ENCODE measurements at places on chromosomes 4 and X.
A peak's percentile ranks its signal among the peaks of the same experiment; 100 is the strongest.

GRCh38 chr4:53147197-53147596 lies 218.7 kb downstream of the SCFD2 start:
- H3K36me3 ChIP-seq: peaks cover 14% of the 10 kb centered on the region
- DNase-seq: no peak
- no peaks in the 10 kb centered on the region for H3K4me1 ChIP-seq
- H3K27ac ChIP-seq: no peak overlapping the region

- no peak for DNase-seq
- no peaks in the 10 kb centered on the region for H3K27me3 ChIP-seq
- no peak overlapping the region for H3K4me3 ChIP-seq
- no peak overlapping the region for H3K27ac ChIP-seq
- no peaks in the 10 kb centered on the region for H3K4me1 ChIP-seq
- H3K36me3 ChIP-seq: no peaks in the 10 kb centered on the region
These were observed 22.0 kb downstream of the TNMD start for GRCh38 chrX:100606753-100607152.

DNA sequence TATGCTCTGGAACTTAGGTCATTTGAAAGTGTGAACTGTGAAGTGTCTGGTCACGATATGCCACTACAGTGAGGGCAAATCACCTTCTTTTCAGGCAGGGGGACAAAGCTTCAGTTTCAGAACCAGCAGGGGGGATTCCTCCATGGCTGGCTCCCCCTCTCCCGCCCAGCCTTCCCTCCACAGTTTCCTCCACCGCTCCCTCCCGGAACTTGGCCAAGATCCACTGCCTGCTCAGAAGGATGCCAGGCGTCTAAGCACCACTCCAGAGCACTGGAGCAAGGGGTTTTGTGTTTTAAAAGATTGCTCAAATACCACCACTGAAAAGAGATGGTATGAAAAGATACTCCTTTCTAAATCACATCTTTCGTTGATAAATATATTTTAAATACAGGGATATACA lies 126.9 kb downstream of the ELOVL6 start:
- no peaks in the 10 kb centered on the region for H3K27me3 ChIP-seq
- H3K4me3 ChIP-seq: no peak overlapping the region
- peaks cover 45% of the 10 kb centered on the region for H3K36me3 ChIP-seq
- DNase-seq: no peak
- H3K4me1 ChIP-seq: peaks cover 6% of the 10 kb centered on the region

- DNase-seq: no peak
- H3K4me1 ChIP-seq: no peaks in the 10 kb centered on the region
- H3K4me3 ChIP-seq: no peak overlapping the region
- no peak overlapping the region for H3K27ac ChIP-seq
These were observed 640.8 kb upstream of the INTU start for GRCh38 chr4:126991965-126992364.

- no peaks in the 10 kb centered on the region for H3K27me3 ChIP-seq
- H3K4me3 ChIP-seq: no peak overlapping the region
- peaks cover 2% of the 10 kb centered on the region for H3K4me1 ChIP-seq
- H3K36me3 ChIP-seq: no peaks in the 10 kb centered on the region
- peak; percentile 30 for DNase-seq
These were observed 70.8 kb upstream of the PGRMC2 start for GRCh38 chr4:128358231-128358912.

GRCh38 chr4:66187175-66187720 lies 517.0 kb upstream of the EPHA5 start:
- no peaks in the 10 kb centered on the region for H3K4me1 ChIP-seq
- H3K36me3 ChIP-seq: no peaks in the 10 kb centered on the region

DNA sequence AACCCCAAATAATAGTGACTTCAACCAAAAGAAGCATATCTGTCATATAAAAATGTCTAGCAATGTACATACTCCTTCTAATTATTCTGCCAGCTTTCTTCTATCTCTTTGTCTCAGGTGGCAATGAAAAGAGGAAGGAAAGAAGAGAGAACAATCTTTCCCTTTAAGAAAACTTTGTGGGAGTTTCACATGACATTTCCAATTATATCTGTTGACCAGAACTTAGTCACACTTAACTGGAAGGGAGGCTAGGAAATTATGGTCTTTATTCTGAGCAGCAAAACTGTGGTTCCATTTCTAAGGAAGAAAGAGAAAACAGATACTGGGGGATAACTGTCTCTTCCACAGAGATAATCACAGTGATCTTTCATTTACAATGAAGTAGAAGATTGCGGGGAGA lies 12.9 kb upstream of the MAOA start:
- peaks cover 3% of the 10 kb centered on the region for H3K4me1 ChIP-seq
- no peaks in the 10 kb centered on the region for H3K36me3 ChIP-seq
- no peak overlapping the region for H3K4me3 ChIP-seq
- no peak overlapping the region for H3K27ac ChIP-seq

GRCh38 chr4:107094976-107095375 lies 58.9 kb upstream of the DKK2 start:
- no peaks in the 10 kb centered on the region for H3K27me3 ChIP-seq
- DNase-seq: no peak
- H3K36me3 ChIP-seq: no peaks in the 10 kb centered on the region
- no peak overlapping the region for H3K4me3 ChIP-seq

DNA sequence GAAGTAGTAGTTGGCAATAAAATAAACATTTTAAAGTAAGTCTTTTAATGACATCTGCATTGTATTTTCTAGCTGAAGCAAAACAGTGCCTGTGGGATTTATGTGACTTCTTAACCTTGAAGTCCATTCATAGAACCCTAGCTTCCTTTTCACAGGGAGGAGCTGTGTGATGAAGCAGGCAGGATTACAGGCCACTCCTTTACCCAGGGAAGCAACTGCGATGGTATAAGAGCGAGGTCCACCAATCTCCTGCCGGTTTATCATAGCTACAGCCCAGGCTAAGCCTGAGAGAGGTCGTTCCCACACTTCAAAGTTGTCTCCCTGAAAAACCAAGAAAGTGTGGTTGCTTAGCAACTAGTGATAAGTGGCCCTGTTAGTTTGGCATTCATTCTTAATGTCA lies 7.0 kb downstream of the RPL36A start:
- DNase-seq: no peak
- H3K4me3 ChIP-seq: no peak overlapping the region
- no peaks in the 10 kb centered on the region for H3K27me3 ChIP-seq
- H3K36me3 ChIP-seq: peaks cover 69% of the 10 kb centered on the region
- H3K27ac ChIP-seq: peak overlapping the region; percentile 38
- no peaks in the 10 kb centered on the region for H3K4me1 ChIP-seq

- no peaks in the 10 kb centered on the region for H3K36me3 ChIP-seq
- H3K4me1 ChIP-seq: no peaks in the 10 kb centered on the region
- no peak overlapping the region for H3K4me3 ChIP-seq
- H3K27ac ChIP-seq: no peak overlapping the region
- DNase-seq: no peak
These were observed 60.8 kb downstream of the SUPT20HL2 start for GRCh38 chrX:24253030-24253429.

DNA sequence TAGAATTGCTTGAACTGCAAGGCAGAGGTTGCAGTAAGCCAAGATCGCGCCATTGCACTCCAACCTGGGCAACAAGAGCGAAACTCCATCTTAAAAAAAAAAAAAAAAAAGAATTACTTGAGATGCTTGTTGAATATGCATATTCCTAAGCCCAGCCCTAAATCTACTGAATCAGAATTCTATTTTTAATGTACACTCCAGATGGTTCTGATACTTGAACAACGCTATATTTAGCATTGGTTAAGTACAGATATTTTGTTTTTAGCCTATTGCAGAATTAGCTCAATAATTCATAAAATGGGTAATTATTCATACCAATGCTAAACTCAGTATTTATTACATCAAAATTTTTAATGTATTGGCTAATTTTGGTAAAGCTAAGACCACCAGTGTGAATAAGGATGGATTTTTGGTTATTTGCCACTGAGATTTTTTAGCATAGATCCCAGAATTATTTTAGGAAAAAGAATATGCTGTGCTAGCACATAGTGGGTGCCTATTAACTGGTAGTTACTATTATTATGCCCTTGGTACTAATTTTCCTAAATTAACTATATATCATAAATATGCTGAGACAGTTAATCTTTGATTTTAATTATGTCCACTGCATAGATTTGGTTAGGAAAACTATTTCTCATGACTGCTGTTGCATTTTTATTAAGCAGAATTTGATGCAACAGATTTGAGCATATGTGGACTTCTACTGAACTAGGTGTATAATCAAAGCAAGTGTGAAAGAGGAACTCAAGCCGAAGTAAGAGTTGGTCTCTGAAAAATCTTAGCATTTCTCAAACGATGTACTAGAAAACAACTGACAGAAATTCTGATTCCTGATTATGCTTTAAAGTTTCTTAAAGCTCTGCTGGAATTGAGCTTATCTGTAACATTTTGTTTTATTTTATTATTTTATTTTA lies 9.2 kb downstream of the AREG start:
- no peaks in the 10 kb centered on the region for H3K27me3 ChIP-seq
- DNase-seq: no peak
- H3K4me1 ChIP-seq: peaks cover 28% of the 10 kb centered on the region
- no peak overlapping the region for H3K4me3 ChIP-seq
- H3K36me3 ChIP-seq: peaks cover 10% of the 10 kb centered on the region

DNA sequence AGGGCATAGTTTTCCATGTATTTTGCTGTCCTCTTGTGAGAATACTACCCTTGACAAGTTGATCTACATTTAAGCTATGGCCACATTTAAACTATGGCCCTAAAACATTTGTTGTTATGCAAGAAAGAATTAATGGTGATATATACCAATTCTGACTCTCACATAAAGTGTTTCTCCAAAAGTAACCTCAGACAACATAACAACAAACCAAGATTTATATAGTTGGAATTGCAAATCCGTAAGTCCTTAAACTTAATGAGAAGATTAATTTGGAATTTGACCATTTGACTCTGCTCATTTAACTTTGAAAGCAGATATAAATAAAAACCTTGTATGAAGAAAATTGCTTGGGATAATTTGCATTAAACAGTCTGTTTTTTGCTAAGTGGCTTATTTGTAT lies 38.9 kb downstream of the RUFY3 start:
- no peak overlapping the region for H3K27ac ChIP-seq
- no peaks in the 10 kb centered on the region for H3K27me3 ChIP-seq
- H3K4me1 ChIP-seq: peaks cover 3% of the 10 kb centered on the region
- no peak overlapping the region for H3K4me3 ChIP-seq
- H3K36me3 ChIP-seq: peaks cover 8% of the 10 kb centered on the region
- no peak for DNase-seq

DNA sequence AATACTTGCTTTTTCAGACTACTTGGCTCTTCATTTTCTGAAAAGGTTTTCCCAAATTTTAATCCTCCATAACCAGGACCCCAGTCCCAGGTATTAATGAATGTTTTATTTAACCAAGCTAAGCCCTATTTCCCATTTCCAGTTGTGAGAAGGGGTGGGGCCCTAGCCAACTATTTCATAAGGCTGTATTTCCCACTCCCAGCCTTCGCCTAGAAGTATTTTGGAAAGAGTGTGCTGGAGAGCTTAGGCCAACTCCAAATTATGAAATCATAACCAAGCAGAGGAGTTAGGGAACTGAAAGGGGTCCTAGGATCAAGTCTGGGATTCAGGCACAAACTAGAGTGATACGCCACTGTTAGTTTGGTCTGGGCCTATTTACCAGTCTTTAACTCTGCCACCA lies 148.4 kb upstream of the GPC4 start:
- no peak overlapping the region for H3K27ac ChIP-seq
- H3K4me1 ChIP-seq: no peaks in the 10 kb centered on the region
- H3K27me3 ChIP-seq: no peaks in the 10 kb centered on the region
- no peak overlapping the region for H3K4me3 ChIP-seq
- no peak for DNase-seq

- H3K27me3 ChIP-seq: no peaks in the 10 kb centered on the region
- no peaks in the 10 kb centered on the region for H3K4me1 ChIP-seq
- no peak overlapping the region for H3K4me3 ChIP-seq
- no peak overlapping the region for H3K27ac ChIP-seq
- no peak for DNase-seq
These were observed 160.8 kb downstream of the FANCB start for GRCh38 chrX:14712096-14712495.

DNA sequence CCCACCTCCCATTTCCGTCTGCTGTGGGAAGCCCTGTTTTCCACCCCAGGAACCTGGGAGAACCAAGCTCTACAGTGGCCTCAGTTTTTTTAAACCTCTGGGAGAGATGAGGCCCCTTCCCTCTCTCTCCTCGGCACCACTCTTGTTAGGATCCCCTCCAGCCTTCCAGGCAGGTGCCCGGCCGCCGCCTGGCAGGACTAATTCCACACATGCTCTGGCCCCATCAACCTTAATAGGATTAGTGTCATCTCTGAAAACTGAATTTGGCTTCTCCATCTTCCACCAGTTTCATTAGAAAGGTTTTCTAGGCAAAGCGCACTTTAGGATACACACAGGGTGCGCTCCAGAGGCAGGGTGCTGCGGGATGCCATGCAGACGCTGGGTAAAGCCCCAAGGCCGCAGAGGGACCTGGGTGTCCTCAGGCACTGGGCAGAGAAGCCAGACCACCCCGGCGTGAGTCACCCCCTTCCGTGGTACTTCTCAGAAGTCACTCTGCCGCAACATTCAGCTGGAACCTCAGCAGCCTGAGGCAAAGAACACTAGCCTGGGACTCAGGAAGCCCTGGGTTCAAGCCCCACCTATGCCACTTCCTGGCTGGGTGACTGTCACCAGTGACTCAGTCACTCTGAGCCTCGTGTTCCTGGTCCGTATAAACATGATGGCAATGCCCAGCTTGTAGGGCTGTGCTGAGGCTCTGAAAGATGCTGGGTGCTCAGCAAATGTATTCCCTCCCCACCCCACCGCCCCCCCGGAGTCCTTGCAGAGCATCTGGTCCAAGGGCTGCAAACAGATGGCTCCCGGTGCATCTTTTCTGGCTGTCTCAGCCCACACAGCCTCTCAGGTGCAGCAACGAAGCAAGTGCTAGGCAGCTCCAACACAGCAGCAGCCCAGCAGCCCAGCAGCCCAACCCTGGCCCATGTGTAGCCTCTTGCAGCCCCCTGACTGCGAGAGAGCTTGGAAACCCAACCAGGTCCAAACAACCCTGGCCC lies 29.1 kb downstream of the PPP2R2C start:
- no peaks in the 10 kb centered on the region for H3K4me1 ChIP-seq
- no peaks in the 10 kb centered on the region for H3K36me3 ChIP-seq
- no peak overlapping the region for H3K27ac ChIP-seq
- no peak for DNase-seq
- peaks cover 52% of the 10 kb centered on the region for H3K27me3 ChIP-seq

DNA sequence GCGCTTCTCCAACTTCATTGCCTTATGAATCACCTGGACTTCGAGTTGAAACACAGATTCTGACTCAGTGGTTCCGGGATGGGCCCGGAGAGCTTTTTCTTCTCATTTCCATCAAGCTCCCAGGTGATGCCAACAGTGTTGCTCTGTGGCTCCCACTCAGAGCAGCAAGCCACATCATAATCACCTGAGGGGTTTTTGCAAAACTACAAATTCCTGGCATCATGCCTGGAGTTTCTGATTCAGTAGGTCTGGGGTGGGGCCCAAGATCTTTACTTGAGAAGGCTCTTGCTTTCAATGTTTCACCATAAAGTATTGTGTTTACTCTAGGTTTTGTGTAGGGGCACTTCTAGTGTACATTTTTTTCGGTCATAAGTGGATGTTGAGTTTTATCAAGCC lies 7.0 kb downstream of the MTM1 start:
- no peak overlapping the region for H3K4me3 ChIP-seq
- H3K27ac ChIP-seq: no peak overlapping the region
- H3K27me3 ChIP-seq: no peaks in the 10 kb centered on the region
- no peaks in the 10 kb centered on the region for H3K4me1 ChIP-seq
- no peak for DNase-seq
- H3K36me3 ChIP-seq: no peaks in the 10 kb centered on the region

GRCh38 chr4:147794314-147794680 lies 62.4 kb downstream of the ARHGAP10 start:
- H3K36me3 ChIP-seq: no peaks in the 10 kb centered on the region
- DNase-seq: no peak
- H3K4me1 ChIP-seq: no peaks in the 10 kb centered on the region
- H3K27me3 ChIP-seq: peaks cover 2% of the 10 kb centered on the region
- H3K27ac ChIP-seq: no peak overlapping the region
- no peak overlapping the region for H3K4me3 ChIP-seq

Data from K562 (cell line).